ENCODE measurements at places on chromosomes 11 and 22.

- DNase-seq, result no peak
Measured at GRCh38 chr11:108915666-108916065, 250.8 kb downstream of the DDX10 start.

DNA sequence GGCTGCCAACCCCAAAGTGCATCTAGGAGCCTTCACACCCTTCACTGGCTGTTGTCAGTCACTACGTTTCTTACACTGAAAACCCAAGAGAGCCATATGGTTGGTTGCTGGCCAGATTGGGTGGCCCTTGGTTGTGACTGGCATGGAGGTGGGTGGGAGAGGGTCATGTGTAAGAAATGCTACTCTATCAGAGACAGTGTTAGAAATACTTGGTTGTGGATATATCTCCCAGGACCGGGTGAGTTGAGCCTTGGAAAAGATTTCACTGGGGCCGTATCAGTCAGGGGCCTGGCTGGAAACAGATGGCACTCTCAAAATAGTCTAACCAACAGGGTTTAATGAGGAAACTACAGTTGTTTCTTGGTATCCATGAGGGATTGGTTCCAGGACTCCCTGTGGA lies 15.2 kb downstream of the ENDOD1 start:
- no peak for DNase-seq

DNA sequence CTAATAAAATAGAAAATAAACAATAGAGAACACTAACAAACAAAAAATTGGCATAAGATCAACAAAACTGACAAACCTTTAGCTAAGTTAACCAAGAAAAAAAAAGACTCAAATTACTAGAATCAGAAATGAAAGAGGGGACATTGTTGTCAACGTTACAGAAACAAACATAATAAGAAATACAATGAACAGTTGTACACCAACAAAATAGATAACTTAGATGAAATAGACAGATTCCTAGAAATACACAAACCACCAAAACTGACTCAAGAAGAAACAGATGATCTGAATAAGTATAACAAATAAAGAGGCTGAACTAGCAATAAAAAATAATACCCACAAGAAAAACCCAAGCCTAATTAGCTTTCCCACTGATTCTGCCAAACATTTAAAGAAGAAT lies 34.7 kb upstream of the TMPRSS4 start:
- DNase-seq, result no peak

- DNase-seq, result no peak
Measured at GRCh38 chr11:68164437-68164836, 43.2 kb upstream of the CHKA start.

- no peak for DNase-seq
Measured at GRCh38 chr11:75768909-75769771, 562 bp downstream of the DGAT2 start.

DNA sequence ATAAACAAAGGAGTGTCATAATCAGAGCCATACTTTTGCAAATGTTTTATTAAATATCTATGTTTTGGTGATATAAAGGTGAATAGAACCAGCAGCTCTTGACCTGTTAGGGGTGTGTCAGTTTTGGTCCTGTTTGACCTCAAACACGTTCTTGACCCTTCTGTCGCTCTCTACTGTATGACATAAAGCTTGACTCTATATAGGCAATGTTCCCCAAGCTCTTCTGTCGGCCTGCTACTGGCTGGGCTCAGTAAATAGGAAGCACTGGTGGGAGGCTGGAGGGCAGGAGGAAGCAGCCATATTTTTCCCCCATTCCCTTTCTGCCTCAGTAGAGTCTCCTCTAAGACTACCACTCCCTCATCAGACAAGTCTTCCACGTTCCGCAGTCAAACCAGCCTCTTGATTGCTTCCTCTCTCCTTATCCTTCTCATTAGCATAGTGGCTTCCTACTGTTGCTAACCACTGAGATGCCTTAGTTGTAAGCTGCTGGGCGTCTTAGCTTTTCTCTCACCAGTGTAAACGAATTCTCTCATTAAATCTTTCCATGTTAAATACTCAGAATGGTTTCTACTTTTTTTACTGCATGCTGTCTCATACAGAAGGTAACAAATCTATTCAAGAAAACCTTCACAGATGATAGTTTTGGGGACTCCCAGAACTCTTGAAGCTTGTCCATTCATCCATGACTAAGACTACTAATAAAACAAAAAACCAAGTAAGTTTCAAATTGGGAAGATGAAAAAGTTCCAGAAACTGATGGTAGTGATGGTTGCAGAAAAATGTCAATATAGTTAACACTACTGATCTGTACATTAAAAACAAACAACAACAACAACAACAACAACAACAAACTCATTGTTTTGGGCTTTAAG lies 3.3 kb downstream of the NPAT start:
- no peak for DNase-seq

DNA sequence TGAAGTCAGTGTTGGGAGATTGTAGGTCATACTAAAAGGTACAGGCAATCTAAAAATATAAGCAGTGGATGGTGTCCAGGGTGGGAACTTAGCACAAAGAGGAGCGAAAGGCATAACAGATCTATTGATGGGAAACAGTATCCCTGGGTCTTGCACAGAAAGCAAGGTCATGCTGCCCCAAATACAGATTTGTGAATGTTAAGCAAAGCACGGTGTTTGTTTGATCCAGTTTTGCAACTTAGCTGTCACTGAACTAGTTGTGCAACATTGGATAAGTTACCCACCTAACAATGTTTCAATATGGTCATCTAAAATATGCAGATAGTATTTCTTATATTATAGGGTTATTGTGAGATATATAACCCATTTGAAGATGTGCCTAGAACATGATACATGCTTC lies 162.9 kb downstream of the BLID start:
- DNase-seq, result no peak

- DNase-seq, result no peak
Measured at GRCh38 chr11:114315749-114316368, 19.7 kb downstream of the NNMT start.

GRCh38 chr22:48045369-48045768 lies 1282.9 kb downstream of the TBC1D22A start:
- no peak for DNase-seq

DNA sequence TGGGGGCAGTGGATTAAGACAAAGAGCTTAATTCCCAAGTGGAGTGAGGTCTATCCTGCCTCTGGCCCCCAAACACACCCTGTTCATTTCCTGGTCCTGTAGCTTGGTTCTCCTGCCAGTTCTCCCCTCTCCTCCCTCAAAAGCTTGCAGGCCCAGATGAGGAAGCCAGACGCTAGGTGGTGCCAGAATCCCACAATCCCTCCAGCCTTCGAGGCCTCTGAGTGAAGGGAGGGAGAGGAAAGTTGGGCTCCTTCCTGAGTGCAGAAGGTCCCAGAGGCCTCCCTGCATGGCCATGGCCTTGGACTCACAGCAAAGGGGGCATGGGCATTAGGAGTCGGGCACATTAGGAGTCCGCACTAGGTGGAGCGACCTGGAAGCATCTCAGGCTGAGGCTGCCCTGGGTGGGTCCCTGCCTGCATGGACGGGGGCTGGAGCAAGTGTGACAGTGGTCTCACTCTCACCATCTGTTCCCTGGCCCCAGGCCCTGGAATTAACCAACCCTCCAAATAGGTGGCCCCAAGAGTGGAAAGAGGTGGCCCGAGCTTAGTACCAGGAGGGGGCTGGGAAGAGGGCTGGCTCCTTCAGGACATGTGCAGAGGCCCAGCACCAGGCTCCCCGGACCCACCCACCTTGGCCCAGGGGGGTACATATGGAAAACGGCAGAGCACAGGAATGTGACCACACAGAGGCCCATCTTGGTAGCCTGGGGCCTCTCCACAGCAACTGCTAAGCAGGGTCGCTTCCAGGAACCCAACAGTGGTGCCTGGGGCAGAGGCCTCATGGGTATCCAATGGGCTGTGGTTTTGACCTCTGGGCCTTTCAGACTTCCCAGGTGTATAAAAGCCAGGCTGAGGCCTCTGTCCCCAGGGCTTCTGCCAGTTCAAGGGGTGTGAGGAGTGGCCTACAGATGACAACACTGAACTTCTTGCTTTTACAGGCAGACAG lies 5.2 kb downstream of the FXYD2 start:
- DNase-seq, result no peak
